NT2/D1 (cell line): ENCODE measurements at places on chromosomes 5 and 9.

- DNase-seq = no peak
Observed at GRCh38 chr5:111143910-111144309, 51.8 kb downstream of the WDR36 start.

DNA sequence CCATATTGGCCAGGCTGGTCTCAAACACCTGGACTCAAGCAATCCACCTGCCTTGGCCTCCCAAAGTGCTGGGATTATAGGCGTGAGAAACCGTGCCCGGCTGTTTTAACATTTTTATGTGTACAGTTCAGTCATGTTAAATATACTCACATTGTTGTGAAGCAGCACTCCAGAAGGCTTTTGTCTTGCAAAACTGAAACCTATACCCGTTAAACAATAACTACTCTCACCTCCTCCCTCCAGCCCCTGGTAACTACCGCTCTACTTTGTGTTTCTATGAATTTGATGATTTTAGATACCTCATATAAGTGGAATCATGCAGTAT lies 23.1 kb upstream of the SHB start:
- DNase-seq = no peak

GRCh38 chr9:128043467-128043868 lies 23.7 kb downstream of the NAIF1 start:
- no peak for DNase-seq

GRCh38 chr9:78130853-78131252 lies 99.2 kb upstream of the GNAQ start:
- no peak for DNase-seq

DNA sequence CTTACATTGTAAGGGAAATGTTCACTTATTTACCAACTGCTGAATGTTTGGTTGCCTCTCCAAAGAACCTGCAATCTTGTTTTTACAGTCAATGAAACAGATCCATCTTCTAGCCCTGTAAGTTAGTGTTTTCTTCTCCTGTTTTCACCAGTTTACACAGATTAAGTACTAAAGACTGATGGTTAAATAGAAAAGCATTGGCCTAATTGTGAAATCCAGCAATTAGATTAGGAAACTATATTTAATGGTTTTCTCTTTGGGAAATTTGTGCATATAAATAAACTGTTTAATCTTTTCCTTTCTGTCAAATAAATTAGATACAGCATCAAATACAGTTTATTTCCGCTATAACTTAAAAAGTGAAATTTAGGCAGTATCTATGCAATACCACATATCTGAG lies 247.9 kb upstream of the MEF2C start:
- DNase-seq = no peak

DNA sequence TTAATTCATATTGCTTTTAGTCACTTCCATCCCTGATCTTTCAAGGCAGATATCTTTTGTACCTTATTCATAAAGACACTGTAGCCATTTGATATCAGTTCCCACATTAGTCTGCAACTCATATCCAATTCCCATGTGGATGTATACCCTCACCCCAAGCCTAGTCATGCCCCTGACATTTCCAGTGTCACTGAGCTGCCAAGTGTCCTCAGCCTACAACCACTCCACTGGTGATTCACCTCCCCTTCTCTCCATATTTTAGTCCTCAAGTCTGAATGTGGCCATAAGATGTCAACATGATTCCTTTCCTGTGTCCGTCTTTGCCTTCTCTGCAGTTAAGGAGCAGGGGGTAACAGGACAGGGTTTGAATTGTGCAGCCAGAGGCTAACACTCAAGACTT lies 346.9 kb downstream of the RAB3C start:
- DNase-seq = no peak

DNA sequence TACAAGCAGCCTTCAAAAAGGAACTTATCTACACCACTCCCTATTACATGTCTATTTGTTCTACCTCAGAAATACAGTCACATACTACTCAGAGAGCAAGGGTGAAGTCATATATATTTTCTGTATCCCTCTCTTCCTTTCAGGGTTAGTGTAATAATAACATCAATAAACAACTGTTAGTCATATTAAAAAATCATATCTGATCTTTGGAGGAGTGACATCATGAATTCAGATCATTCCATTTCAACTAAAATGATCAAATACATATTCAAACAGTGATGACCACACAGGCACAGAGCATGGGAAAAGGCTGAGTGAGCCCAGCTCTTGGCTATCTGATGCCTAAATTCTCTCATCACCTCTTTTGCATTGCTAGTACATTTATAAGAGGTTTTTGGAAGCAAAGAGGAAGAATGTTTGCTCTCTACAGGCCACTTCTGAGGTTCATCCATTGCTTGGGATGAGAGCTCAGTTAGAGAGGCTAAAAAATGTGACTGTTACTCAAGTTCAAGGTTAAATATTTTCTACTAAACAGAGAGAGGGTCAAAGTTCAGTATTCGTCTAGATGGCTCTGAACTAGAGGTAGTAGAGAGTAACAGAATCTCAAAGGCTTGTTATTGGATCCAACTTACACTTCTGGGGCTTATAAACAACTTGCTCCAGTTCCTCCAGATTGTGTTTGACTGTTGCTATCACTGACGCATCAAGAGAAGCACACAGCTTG lies 39.0 kb downstream of the RIGI start:
- no peak for DNase-seq

DNA sequence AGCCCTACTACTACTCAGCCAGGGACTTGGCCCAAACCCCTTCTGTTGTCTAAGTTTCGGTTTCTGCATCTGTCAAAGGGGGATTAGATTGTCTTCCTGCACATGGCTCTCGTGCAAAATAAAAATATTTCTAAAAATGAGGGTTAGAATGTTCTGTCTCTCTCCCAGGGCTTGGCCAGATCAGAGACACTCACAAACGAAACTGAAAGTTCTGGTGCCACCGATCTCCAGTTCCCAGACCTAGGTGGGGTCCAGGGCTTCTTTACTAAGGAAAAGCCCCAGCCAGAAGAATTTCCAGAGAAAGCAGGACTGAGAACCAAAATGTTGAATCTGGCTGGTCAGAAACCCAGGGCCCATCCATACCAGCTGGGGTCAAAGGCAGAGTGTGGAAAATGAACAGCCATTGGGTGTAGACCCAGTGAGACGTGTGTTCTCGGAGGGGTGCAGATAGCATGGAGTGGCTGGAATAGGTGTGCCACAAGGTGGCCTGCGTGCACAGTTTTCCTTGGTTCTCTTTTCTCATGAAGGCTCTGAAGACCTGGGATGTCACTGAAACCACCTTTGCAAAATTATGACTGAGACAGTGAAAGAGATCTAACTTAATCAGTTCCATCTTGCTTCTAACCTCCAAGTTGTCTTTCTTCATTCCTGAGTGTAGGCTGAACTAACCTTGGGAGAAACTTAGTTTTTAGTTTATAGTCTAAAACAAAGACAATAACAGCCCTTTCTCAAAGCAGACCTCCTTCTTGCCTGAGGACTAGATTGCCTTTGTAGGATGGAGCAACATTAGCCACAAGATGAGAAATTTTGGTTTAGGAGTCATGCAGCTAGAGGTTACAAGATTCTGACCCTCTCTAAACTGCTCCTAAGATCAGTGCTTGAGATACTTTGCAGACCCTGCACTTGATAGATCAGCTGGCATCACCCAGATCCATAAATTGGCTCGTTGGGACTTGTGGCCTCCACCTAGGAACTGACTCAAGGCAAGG lies 2.3 kb upstream of the SLC23A1 start:
- DNase-seq = no peak

GRCh38 chr5:39113354-39113953 lies 39.3 kb upstream of the RICTOR start:
- DNase-seq = no peak

DNA sequence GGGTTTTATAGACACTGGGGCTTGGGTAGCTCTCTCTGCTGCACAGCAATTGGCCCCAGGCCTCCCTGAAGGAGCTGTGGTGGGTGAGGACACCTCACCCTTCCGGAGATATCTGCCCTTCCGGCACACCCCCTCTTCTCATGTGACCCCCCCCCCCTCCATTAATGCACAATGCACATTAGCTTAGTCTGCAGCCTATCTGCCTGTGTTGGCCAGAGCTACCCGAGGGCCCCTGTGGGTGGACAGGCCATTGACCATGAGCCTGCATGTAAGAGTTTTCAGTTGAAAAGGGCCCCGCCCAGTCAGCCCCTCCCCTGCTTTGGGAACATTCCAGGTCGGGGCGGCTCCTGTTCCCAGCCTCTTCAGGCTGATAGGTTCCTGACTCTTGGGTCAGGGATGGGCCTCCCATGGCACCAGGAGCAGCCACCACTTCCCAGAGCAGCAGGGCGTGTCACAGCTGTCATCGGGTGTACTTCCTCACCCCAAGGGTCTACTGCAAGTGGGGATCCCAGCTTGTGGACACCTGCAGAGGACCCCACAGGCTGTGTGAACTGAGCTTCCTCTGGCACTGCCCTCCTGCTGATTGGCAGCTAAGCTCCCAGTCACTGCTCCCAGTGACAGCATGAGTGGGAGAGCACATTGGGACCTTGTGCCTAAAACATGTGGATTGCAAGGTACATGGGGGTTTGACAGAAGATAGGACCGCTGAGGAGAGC lies 17.8 kb downstream of the PHF2 start:
- DNase-seq = no peak

GRCh38 chr9:1960342-1961042 lies 54.7 kb upstream of the SMARCA2 start:
- no peak for DNase-seq
